ENCODE measurements at places on chromosomes 12 and 14.
A peak's percentile ranks its signal among the peaks of the same experiment; 100 is the strongest.

GRCh38 chr12:27285403-27285802, 41.3 kb downstream of the STK38L start:
- DNase-seq, result no peak

- DNase-seq, result no peak
These were observed 138.0 kb downstream of the ETV6 start for GRCh38 chr12:11787437-11787836.

DNA sequence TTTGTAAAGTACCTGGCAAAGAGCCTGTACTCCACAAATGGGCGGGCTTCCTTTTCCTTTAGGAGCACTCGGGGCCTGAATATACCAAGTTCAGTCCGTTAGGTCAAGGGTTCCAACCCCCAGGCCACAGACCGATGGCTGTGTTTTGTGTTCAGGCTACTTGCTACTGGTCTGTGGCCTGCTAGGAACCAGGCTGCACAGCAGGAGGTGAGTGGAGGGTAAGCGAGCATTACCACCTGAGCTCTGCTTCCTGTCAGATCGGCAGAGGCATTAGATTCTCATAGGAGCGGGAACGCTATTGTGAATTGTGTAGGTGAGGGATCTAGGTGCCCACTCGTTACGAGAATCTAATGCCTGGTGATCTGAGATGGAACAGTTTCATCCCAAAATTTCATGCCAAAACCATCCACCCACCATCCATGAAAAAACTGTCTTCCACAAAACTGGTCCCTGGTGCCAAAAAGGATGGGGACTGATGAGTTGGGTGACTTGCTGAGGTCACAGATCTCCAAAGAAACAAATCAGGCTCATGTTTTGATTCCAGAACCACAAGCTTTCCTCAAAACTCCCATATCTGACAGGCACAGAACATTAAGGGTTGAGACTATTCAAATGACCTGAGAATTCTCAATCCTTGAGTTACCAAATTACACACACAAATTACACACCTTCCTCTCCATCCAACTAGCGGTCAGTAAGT, 4.2 kb downstream of the CSRP2 start:
- DNase-seq, result peak; percentile 59

GRCh38 chr14:94476023-94476422, at the start of gene SERPINA9:
Gene SERPINA9, minus strand, starts transcription at chr14:94476197. Its CDS starts 6,357 bp downstream, at chr14:94469840.
- no peak for DNase-seq

GRCh38 chr14:25909045-25909747, 688.6 kb downstream of the NOVA1 start:
- DNase-seq, result no peak

DNA sequence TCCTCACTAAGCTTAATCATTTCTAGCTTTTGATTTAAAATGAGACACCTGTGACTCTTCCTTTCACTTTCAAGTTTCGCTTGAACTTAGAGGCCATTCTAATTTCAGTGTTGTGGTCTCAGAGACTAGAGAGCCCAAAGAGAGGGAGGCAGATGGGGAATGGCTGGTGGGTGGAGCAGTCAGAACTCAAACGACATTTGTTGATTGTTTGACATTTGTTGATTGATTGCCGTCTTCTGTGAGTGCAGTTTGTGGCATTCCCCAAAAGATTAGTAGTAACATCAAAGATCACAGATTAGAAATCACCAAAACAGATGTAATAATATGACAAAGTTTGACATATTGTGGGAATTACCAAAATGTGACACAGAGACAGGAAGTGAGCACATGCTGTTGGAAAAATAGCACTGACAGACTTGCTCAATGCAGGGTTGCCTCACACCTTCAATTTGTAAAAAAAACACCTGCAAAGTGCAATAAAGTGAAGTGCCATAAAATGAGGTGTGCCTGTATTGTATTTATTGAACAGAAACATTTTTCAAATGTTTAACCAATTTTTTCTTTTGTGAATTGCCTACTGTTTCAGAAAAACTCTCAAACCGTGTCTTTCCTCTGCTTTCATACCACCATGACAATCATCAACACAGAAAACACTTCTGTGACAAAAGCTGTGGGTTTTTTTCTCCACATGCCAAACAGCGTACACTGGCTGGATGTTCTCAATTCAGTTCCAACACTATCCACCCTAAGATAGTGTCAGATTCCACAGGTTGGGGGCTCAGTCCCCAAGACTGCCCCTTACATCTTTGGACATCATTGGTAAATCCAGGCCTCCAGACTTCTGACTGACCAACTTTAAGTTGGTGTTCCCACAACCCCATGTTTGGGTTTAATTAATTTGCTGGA, 376.3 kb upstream of the RGS6 start:
- DNase-seq, result no peak

DNA sequence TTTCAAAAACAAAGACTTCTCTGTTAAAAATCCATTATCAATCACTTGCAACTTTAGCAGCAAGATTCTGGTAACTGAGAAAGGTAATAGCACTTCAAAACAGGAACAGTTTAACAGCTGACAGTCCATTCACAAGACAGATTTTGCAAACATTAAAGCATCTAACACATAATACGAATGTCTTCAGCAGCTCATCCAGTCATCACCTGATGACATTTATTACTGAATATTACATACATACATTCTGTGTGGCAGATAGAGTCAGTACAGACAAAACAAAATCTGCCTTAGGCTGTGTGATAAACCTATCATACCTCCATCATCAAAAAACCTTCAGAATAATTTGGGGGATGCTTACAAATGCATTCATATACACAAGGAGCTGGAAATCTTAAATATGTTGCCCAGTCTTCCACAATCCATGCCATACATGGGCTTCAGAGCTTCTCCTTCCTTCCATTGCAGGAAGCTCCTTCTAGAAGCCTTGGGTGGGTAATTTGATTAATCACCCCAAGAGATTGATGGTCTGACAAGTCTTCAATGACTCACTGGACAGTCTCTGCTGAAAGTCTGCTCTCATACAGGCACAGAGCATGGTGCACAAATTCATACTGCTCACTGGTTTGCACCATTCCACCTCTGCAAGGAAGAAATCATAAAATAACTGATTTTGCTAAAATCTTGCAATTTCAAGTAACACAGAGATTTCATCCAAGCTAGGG, 1.6 kb upstream of the PTPRB start:
- DNase-seq, result no peak

GRCh38 chr12:56723889-56724700, 1.0 kb downstream of the NACA start:
- peak; percentile 30 for DNase-seq

DNA sequence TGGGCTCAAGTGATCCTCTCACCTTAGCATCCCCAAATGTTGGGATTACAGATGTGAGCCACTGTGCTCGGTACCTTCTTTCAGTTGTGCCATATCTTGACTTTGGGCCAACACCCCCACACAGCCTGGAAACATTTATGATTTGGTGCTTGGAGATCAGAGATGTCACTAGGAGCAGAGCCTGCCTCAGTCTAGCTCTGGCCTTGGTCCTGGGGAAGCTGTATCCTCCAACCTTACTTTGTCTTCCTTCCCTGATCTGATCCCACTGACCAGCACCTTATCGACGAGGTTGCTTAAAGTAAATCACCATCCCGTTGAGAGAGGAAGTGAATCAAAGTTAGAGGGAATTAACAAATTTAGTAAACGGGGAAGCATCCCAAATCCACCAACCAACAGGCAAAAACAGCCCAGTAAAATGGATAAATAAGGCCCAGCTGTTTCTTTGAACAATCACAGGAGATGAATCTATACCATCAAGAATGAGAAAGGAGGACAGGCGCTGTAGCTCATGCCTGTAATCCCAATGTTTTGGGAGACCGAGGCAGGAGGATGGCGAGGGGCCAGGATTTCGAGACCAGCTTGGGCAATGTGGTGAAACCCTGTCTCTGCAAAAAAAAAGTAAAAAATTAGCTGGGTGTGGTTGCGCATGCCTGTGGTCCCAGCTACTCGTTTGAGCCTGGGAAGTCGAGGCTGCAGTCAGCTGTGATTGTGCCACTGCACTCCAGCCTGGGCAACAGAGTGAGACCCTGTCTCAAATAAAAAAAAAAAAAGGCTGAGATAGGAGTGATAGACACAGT, 3.4 kb downstream of the PLBD2 start:
- DNase-seq, result no peak

- no peak for DNase-seq
These were observed 106.7 kb downstream of the PPM1A start for GRCh38 chr14:60355768-60356167.

- DNase-seq, result no peak
These were observed 181.0 kb upstream of the BMP4 start for GRCh38 chr14:54137614-54137961.

DNA sequence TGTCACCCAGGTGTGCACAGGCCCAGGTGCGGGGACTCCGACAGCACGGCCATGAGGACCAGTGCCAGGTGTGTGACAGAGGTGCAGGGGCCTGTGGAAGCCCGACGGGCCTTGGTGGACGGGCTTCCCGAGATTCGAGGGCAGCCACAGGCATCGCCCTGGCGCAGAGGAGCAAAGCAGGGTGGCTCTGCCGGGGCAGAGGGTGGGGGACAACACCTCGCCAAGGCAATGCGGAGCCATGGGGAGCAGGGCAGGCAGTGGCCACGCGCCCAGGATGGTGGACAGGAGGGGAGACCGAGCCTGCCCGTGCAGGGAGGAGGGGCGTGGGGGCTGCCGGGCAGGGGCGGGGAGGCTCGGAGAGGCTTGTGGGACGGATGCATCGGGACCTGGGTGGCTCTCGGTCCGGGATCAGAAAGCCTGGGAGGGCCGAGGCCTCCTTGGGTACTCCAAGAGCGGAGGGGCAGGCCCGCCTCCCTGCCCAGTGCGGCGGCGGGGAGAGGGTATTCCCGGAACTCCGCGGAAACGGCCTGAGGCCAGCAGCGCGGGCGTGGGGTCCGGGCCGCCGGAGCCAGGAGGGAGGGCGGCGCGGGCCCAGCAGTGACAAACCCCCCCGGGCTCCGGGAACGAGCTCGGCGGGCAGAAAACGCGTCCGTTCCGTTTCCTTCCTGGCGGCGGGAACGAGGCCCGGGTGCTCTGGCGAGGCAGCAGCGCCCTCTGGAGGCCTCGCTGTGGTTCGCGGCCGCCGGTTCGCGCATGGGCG, 1.6 kb downstream of the TMEM121 start:
- DNase-seq, result peak; percentile 78

- no peak for DNase-seq
These were observed 412.5 kb downstream of the ZFP36L1 start for GRCh38 chr14:68380329-68380741.

GRCh38 chr12:82174936-82175335, 183.3 kb downstream of the CCDC59 start:
- no peak for DNase-seq

- DNase-seq, result no peak
These were observed 56.7 kb downstream of the TTC7B start for GRCh38 chr14:90759370-90760077.

DNA sequence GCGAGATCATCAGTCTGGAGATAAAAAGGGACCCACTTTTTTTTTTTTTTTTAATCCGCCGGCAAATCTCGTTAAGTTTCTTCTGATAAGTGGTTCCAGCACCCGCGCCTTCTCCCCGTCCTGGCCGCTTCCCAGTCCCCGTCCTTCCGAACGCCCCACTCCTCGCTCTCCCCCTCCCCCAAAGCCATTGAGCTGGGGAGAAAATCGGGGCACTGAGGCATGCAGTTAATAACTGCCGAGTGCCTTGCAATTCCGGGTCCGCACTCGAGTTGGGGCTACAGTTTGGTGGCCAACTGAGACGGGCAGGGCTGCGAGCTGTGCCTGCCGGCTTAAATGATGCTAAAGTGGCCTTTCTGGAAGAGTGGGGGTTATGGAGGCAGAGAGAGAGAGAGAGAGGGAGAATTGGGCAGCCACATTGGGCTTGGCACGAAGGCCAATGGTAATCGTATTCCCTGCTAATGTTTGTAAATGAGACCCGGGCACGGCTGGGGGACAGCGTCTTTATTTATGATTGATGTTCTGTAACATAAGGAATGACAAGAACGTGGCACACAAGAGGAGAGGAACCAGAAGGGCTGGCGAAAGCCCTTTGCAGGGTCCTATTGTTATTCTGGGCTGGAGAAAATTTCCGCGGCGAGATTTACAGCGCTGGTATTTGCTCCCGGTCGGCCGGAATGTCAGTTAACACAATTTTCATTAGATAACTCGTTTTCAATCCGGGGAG, 115.4 kb upstream of the MYL2 start:
- DNase-seq, result peak; percentile 52

GRCh38 chr14:79136071-79137044, 966.2 kb downstream of the NRXN3 start:
- DNase-seq, result no peak

- no peak for DNase-seq
These were observed 356.6 kb downstream of the CEP128 start for GRCh38 chr14:80584744-80585505.

- DNase-seq, result no peak
These were observed 5.8 kb upstream of the SLC6A13 start for GRCh38 chr12:268483-268840.

DNA sequence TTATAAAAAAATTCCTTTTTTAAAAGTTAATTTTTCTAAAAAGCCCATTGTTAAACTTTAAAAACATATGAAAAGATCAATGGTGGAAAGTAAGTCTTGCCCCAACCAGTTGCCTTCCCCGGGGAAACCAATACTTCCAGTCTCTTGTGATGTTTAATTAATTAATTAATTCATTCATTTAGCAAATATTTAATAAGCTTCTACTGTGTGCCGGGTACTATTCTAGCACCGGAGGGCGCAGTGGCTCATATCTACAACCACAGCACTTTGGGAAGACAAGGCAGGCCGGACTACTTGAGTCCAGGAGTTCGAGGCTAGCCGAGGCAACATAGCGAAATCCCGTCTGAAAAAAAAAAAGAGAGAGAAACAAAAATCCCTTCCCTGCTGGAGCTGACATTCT, 87.4 kb downstream of the HECTD4 start:
- DNase-seq, result no peak

All from ELF-1 (cell line).